T-cell (primary cell): ENCODE measurements at places on chromosomes 7 and 10. TPM values are rescaled to one million over a fixed set of nuclear protein-coding genes. Genes with fewer than 3 reads are reported as not detected.
A peak's percentile ranks its signal among the peaks of the same experiment; 100 is the strongest.

DNA sequence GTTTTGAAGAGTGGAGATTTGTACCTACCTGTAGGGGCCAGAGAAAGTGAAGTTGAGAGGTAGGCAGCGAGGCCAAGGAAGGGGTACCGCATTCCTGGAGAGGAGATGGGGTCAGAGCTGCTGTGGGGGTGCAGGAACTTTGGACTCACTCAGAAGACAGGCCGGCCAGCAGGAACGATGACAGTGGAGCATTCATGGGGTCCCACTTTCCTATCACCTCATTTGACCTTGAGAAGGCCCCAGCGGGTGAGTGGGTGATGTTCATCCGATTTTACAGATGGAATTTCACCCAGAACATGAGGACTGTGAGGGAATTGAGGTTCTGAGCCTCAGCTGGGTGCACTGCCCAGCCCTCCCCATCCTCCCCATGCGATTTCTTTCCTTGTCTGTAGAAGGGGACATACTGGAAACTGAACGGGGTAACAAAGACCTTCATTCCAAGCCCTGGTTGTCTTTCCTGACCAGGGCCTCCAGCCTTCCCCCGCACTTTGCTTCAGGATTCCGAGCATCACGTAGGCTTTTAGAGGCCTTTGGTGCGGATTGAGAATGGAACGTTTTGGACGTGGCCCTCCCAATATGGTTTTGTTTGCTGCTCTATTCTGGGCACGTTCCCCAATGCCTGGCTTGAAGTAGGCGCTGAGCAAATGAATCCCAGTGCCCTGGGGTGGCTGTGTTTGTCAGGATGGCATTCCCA is 87.3 kb downstream of the ADCY1 start:
- no peak for DNase-seq
- no peak overlapping the region for H3K27ac ChIP-seq
- H3K4me1 ChIP-seq = no peaks in the 10 kb centered on the region
- H3K36me3 ChIP-seq = no peaks in the 10 kb centered on the region
- no peaks in the 10 kb centered on the region for H3K27me3 ChIP-seq
- H3K4me3 ChIP-seq = no peak overlapping the region

DNA sequence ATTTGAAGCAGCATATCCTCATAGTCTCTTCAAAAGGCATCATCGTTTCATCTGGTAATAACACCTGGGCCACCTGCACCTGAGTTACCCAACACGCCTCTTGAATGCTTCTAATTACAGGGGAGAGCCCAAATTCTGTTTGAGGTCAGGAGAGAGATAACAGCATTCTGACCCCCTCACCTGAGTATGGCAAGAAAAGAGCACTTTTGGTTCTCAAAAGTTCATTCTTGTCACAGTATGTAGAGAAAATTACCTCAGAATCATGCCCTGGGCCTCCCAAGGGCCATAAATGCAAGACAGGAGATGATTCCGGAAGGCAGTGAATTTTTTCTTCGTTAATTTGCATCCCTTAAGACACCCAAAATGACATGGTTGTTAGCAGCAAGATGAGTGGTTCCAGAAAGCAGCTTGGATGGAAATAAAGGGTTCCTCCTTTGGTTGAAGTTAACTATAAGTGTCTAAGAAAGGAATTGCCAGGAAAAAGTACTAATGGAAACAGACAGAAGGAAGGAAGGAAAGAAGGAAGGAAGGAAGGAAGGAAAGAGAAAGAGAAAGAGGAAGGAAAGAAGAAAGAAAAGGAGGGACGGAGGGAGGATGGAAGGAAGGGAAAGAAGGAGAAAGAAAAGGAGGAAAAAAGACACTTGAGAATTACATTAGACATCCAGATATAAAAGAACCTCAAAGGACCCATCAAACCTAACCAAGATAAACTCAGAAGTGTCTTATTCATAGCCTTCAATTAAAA is 228.4 kb upstream of the RHOBTB1 start:
- no peaks in the 10 kb centered on the region for H3K27me3 ChIP-seq
- no peaks in the 10 kb centered on the region for H3K4me1 ChIP-seq
- H3K36me3 ChIP-seq = no peaks in the 10 kb centered on the region
- no peak for DNase-seq
- no peak overlapping the region for H3K4me3 ChIP-seq

DNA sequence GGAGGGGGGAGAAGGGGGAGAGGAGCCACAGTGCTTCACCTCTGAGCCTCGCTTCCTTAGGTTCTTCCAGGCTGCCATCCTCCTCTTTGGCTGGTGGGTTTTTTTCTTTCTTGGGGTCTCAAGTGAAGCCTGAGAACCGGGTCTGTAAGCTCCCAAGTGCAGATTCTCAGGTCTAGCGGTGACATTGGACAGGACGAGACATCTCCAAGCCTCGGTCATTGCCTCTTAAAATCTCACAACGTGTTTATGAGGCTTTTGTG is 817 bp upstream of the IL15RA start:
- no peaks in the 10 kb centered on the region for H3K27me3 ChIP-seq
- H3K36me3 ChIP-seq = no peaks in the 10 kb centered on the region
- peak overlapping the region; percentile 92 for H3K4me3 ChIP-seq
- no peak for DNase-seq
- peaks cover 7% of the 10 kb centered on the region for H3K4me1 ChIP-seq

- DNase-seq = no peak
- no peaks in the 10 kb centered on the region for H3K36me3 ChIP-seq
- H3K27ac ChIP-seq = no peak overlapping the region
- H3K27me3 ChIP-seq = peaks cover 13% of the 10 kb centered on the region
- H3K4me1 ChIP-seq = no peaks in the 10 kb centered on the region
- no peak overlapping the region for H3K4me3 ChIP-seq
Observed at GRCh38 chr10:78190051-78190825, 156.6 kb downstream of the RPS24 start.

- DNase-seq = peak; percentile 55
- peaks cover 3% of the 10 kb centered on the region for H3K27me3 ChIP-seq
- H3K4me1 ChIP-seq = peaks cover 2% of the 10 kb centered on the region
- no peaks in the 10 kb centered on the region for H3K36me3 ChIP-seq
Observed at GRCh38 chr10:484441-484924, 205.0 kb downstream of the DIP2C start.

DNA sequence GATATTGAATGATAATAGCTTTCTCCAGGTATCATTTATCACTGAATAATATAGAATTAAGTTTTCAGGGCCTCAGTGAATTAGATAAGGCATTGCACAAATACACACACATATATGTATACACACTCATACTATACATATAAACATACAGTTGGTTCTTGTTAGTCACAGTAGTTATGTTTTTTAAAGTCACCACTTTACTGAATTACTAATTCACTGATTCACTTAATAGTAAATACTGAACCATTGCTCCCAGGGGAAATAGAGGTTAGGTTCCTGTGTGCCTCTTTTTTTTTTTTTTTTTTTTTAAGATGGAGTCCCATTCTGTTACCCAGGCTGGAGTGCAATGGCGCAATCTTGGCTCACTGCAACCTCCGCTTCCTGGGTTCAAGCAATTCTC is 33.6 kb downstream of the PRR15 start:
- H3K27ac ChIP-seq = no peak overlapping the region
- H3K36me3 ChIP-seq = no peaks in the 10 kb centered on the region
- H3K4me3 ChIP-seq = no peak overlapping the region
- DNase-seq = no peak
- H3K4me1 ChIP-seq = no peaks in the 10 kb centered on the region
- H3K27me3 ChIP-seq = no peaks in the 10 kb centered on the region

Gene FKBP6
- not detected for total RNA-seq
